ENCODE measurements at places on chromosomes 2 and 18.

DNA sequence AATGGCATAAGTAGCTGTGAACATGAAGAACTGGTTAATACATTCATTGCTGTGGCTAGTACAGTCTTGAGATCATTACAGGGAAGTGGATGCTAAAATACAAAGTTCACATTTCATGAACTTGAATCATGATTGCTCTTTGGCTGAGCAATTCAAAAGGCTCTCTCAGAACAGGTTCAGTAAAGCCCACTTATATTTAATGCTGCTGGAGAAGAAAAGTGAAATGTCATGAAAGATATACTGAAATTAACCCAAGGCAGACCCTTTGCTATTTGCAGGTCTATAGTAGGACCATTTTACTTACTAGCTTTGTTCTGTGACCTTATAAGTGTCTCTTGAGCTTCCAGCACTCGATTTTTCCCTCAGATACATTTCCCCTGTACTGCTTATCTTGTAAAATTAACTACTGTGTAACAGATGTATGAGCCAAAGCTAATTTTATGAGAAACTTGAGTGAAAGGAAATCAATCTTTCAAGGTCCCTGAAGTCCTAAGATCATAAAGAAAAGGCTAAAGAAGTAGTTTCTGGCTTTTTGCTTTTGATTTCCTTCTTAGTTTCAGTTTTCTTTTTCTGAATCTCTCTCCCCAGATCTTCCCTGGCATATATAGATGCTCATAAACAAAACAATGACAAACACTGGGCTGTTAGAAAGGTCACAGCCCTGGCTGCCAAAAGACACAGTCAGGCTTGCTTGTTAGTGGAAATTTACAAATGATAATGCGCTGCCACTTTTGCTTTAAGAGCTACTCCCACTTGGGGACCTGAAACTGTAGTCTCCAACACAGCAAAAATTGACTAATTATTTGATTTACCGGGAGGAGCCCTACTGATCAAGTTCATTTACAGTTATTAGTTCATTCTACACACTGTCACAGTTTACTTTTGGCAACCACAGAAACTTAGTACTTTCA lies 132.7 kb upstream of the XPO1 start:
- no peak for DNase-seq

- DNase-seq, result no peak
Observed at GRCh38 chr2:11292464-11293255, 51.8 kb downstream of the ROCK2 start.

DNA sequence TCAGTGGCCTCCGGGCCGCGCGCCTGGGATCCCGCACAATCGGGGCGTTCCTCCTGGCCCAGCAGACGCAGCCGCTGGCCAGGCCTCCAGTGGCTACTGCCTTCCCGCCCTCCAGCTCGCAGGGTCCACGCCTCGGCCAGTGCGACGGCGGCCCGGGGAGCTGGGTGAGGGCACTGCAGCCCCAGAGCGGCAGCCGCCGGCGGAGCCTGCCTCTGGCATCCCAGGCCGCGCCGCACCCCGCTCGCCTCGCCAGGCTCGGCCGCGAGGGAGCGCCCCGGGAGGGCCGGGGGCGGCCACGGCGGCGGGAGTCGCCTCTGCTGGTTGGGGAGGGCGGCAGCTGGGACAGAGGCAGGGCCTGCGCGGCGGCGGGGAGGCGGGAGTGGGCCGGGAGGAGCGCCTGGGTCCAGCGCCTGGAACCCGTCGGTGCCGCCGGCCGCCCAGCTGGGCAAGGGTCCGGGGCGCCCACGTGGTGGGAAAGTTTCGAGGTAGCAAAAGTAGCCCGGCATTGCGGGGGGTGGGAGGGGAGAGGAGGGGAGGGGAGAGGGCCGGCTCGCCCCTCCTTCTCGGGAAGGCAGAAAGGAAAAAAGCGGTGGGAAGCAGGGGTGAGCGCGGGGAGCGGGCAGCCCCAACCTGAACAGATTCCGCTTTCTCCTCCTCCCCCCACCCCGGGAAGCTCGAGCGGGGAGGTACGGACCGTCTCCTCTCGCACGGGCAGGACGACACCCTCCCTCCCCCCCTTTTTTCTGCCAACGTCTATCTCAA lies 1.5 kb upstream of the INHBB start:
- no peak for DNase-seq

DNA sequence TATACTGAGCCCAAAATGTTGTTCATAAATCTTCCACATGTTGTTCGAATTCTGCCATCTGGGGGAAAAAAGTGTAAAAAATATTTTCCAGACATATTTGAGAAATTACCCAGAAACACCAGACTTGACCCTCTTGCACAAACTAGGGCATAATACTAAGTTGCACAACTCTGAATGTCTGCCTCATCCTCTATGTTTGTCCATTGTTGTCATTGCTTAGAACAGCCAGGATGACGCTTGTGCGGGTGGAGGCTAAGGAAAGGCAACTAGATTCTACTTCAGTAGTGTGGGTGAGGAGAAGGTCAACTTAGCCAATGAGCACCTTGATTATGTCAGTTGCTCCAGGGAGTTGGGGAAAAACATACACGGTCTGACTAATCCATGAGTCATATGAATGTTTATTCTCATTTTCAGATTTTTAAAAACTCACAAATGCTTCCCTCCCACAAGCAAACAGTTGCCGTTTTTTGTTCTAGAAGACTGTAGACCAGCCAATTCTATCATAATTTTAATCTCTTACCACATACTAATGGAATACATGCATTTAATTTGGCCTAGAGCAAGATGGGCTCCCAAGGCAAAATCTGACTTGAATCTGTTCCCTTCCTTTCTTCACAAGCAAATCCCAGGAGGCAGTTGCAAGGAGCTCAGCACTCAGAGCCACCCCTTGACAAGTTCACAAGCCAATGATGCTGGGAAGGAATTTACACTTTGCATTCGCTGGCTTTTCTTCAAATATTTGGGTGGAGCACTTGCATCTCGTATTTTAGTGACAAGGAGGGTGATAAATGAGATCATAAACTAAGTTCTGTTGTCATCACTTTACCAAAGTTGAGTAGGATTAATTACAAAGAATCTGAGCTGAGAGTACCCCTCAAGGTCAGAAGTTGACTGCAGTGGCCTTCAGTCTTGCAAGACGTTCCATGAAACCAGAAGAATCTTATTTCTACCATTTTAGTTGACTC lies 163.2 kb upstream of the TWIST2 start:
- DNase-seq, result no peak

Data from activated T-helper 1 cell treated with anti-CD3 and anti-CD28 coated beads, Interleukin-2, amount 50 U/mL, for 16 hours (primary cell).